Forelimb muscle (tissue), 1 donor: ENCODE measurements at places on chromosomes 1 and 21. TPM values are rescaled to one million over a fixed set of nuclear protein-coding genes. Genes with fewer than 3 reads are reported as not detected.

GRCh38 chr1:95679262-95679661 is 445.3 kb downstream of the RWDD3 start:
- DNase-seq: no peak

GRCh38 chr21:32252136-32252535 is 26.7 kb downstream of the MIS18A start:
- DNase-seq: no peak

DNA sequence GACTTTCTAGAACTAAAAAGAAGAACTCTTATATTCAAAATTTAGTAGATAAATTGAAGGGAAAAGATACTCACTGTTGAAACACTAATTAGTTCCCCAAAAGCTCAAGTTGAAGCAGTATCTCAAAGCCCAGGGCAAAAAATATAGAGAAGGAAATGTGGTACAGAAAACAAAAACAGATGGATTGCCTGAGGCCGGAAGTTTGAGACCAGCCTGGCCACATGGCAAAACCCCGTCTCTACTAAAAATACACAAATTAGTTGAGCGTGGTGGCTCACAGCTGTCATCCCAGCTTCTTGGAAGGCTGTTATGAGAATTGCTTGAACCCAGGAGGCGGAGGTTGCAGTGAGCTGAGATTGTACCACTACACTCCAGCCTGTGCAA is 36.0 kb downstream of the FAM177B start:
- DNase-seq: no peak

DNA sequence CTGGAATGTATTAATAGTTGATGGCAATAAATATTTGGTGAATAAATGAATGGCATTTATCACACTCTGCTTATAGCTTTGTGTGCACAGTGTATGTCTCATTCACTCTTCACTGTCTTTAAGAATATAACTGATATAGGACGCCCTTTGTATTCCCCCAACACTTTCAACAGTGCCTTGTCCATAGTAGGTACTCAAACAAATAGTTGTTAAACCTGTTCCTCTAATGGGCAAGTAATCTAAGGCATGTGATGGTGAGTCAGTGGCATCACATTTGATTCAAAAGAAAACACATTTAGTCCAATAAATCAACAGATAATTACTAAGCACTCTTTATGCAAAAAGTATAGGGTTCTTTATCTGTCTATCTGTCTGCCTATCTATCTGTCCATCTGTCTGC is 11.2 kb upstream of the RXRG start:
- no peak for DNase-seq

TESK2 gene
- 1.9 TPM for polyA plus RNA-seq

GRCh38 chr1:118304722-118305359 is 119.8 kb upstream of the SPAG17 start:
- DNase-seq: no peak

GRCh38 chr1:217418269-217419193 is 212.4 kb downstream of the GPATCH2 start:
- DNase-seq: no peak

SPRR3 gene
- not detected for polyA plus RNA-seq

DNA sequence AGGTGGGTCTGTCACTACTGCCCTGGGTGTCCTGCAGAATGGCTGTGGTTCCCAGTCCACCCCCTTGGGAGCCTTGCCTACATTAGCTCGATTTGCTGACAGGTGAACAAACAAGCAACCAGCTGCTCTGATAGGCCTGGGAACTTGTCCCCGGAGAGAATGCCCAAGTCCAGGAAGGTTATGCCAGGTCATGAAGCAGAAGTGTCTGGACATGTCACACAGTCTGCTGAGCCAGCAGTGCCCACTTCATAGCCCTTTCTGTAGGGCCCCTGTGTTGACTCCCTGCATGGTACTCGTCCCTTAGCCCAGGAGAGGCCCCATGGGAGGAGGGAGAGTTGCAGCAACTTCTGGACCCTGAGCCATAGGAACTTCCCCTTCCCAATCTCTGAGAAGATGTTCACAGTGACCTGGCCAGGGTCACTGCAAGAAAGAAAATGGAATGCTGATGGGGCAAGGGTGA is 31.0 kb downstream of the UCK2 start:
- no peak for DNase-seq

DNA sequence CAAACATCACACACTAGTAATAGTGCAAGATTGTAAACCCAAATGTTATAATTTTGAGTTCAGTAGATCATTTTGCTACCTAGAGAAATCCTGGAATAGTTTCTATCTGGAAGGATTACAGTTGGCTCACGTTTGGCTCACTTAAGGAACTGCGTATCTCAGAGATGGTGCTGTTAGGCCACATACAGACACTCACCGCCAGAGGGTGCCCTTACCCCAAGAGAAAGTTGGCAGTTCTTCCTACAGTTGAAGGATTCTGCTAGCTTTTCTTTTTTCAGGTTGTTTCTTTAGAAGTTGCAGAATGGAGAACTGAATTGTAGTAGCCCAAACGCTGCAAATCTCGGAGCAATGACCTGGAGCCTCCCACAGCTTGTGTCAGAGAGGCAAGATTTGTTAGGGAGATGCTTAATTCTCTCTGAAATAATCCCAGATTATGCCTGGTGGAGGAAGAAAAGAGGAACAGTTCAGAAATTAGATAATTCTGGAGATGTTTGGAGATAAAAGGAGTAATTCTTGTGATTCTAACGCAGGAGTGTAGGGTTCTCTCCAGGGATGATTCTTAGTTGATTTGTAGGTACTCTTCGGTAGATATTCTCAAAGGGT is 87.9 kb upstream of the PAPPA2 start:
- DNase-seq: peak; percentile 31

GRCh38 chr1:117699953-117700352 is 94.1 kb downstream of the TENT5C start:
- no peak for DNase-seq

DNA sequence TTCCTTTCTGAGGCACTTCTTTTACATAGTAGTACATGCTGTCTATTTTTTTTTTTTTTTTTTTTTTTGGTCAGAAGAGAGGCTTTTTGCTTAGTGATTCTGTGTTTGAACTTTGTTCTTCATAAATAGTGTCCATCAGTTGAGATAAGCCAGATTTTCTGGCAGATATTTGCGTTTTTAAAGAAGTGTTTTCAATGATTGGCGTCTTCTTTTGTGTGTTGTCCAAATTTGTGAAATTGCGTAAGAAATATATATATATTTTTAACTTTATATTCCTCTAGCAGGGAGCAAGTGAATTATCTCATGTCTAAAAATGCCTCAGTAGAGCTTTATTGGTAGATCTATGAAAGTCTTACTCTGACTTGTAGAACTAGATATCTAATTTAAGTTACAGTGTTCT is 28.3 kb downstream of the NEK7 start:
- DNase-seq: no peak

- DNase-seq: no peak
Observed at GRCh38 chr1:218341325-218341724, 3.8 kb upstream of the TGFB2 start.
